Foreskin keratinocyte (primary cell): ENCODE measurements at places on chromosomes 6 and 20.

DNA sequence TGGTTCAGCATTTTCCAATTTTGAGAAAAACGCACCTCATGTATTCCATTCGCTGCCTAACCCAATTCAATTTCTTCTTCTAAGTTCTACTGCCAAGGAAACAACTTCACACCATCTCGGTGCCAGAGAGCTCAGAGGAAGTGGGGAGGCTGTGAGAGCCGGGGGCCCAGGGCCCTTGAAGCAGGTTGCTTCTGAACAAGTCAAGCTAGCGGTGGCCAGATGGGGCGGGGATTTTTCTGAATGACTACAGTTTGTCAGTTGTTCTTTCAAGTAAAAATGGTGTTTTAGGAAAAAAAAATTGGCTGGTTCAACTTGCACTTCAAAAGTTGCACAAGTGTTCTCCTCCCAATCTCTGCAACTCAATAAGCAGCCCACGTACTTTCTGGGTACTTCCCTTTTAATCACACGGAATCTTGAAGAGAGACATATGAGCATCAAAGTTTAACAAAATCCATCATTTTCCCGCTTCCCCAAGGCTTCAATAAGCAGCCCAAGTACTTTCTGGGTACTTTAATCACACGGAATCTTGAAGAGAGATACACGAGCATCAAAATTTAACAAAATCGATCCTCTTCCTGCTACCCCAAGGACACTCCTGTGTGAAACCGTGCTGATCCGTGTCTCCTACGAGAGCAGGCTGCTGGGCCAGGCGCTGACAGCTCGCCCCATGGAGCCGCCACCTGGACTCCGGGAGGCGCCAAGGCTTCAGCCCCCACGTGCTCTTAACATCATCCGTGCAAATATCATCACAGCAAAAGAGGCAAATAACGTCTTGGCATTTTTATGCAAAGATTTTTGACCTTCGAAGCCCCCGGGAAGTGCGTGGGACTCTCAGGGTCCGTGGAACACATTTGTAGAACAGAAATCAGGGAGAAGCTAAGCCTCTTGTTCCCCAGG, 186.7 kb upstream of the PDE10A start:
- DNase-seq, result no peak

- no peak for DNase-seq
These were observed 33.6 kb upstream of the CST7 start for GRCh38 chr20:24915440-24915839.

DNA sequence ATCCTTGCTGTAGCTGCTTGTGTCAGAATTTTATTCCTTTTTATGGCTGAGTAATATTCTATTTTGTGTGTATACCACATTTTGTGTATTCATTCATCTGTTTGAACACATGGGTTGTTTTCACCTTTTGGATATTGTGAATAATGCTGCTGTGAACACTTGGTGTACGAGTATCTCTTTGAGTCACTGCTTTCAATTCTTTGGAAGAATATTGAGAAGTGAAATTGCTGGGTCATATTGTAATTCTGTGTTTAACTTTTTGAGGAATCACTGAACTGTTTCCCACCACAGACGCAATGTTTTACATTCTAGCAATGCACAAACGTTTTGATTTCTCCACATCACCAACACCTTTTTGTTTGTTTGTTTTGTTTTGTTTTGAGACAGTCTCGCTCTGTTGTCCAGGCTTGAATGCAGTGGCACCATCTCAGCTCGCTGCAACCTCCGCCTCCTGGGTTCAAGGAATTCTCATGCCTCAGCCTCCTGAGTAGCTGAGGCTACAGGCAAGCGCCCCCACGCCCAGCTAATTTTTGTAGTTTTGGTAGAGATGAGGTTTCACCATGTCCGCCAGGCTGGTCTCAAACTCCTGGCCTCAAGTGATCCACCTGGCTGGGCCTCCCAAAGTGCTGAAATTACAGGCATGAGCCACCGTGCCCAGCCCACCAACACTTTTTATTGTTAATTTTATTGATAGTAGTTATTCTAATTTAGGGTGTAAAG, 21.7 kb downstream of the CPXM1 start:
- DNase-seq, result no peak

DNA sequence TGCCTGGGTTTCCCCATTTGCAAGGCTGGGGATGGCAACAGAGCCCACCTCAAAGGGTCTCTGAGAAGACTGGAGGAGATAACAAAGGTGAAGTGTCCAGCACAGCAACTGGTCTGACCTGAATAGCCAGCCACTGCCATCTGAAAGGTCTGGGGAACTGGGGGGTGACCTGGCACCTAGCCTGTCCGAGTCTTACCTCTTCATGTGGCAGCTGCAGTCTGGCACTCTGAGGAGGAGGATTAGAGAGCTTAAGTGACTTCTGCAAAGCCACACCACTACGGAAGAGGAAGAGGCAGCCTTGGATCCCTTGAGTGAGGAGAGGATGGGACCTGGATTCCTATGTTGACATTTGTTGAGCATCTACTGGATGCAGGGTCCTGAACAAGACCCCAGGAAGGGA, 22.2 kb downstream of the C20orf203 start:
- no peak for DNase-seq

GRCh38 chr20:19741924-19742323, 16.1 kb upstream of the RIN2 start:
- DNase-seq, result no peak

DNA sequence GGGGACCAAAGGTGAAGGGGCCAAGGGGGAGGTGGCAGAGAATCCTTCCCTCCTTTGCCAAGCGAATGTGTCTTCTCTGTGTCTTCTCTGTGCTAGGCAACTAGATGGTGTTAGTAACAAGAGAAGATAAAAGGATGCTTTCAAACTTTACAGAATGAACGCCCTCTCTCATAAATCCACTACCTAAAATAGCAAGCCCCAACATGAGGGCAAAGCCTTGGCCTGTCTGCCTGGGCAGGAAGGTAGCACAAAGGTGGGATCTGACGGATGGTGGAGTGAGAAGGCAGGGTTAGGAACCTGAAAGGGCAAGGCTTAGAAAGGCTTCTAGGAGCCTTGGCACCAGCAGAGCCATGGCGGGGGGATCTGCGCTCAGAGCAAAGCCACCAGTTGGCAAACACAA, 13.6 kb upstream of the TGM3 start:
- peak; percentile 54 for DNase-seq

- DNase-seq, result no peak
These were observed 53.3 kb downstream of the ISM1 start for GRCh38 chr20:13274275-13274861.

DNA sequence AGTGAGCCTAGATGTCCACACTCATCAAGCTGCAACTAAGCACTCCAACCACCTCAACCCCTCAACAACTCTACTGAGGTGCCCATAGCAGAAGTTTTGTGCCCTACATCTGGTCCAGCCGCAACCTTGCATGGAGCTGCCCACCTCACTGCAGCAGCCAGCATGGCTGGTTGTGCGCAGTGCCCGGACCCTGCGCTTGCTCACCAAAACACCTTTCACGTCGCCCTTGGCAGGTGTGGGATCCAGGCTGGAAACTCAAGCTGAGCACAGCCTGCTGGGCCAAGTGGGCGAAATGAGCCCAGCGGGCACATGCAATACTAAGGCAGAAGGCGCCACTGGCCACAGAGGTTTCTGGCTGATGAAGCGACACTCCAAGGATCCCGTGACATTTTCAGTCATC, 902.4 kb downstream of the TBC1D32 start:
- DNase-seq, result no peak

DNA sequence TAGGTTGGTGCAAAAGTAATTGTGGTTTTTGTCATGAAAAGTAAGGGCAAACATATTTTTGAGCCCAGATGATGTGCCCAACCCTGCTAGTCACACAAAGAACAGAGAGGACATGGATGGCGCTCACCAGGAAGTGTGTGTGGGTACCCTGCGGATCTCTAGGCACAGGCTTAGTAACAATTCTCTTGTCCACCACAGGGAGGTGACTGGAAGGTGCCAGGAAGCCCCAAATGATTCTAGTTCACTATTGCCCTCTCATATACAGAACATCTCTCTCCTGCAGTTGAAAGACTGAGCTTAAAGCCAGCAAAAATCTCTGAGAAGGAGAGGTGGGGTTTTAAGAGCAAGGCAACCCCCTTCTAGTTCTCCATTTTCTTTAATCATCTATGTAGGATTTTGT, 272.1 kb upstream of the TAB2 start:
- no peak for DNase-seq
